ENCODE measurements at places on chromosomes 13 and 19.
A peak's percentile ranks its signal among the peaks of the same experiment; 100 is the strongest.

DNA sequence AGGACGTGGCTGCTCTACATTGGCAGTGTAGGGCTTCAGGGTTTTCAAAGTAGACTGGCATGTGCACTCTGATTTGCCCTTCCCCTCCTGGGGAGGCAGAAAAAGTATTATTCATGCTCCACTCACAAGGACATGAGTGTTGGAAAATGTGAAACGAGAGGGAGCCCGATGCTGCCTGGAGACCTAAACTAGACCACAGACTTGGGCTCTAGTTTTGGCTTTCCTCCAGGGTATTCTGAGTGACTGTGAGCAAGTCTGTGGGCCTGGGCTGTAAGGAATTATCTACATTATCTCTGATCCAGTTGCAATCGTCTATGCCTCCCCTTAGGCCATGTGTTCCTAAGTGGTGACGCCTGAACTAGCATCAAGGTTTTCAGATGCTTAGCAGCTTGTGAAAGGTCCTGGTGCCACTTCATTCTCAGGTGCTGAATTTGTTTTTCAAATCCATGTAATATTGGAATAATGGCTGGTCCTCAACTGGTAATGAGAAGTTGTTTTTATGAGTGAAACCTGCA is 55.0 kb downstream of the MRPL57 start:
- peak; percentile 16 for DNase-seq

- no peak for DNase-seq
Measured at GRCh38 chr13:40456397-40456953, 210.0 kb downstream of the FOXO1 start.

- DNase-seq = no peak
Measured at GRCh38 chr13:79212064-79212619, 193.9 kb downstream of the RBM26 start.

DNA sequence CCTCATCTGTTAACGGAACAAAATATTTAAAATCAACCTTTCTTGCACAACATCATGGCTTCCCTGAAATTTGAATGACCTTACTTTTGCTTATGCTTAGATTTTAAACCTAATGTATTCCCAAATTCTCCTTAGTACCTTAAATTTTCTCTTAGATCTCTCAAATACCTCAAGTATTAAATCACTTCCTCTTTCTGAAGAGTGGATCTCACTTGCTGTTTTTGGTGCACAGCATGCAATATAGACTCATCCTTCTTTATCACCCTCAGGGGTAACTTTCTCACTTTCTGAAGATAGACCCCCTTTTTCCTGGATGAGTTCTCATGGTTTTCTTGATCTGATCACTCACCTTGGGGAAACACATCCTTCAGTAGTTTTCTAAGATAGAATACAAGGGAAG is 871.7 kb downstream of the DACH1 start:
- no peak for DNase-seq
